ENCODE measurements at places on chromosomes 1 and 21.

DNA sequence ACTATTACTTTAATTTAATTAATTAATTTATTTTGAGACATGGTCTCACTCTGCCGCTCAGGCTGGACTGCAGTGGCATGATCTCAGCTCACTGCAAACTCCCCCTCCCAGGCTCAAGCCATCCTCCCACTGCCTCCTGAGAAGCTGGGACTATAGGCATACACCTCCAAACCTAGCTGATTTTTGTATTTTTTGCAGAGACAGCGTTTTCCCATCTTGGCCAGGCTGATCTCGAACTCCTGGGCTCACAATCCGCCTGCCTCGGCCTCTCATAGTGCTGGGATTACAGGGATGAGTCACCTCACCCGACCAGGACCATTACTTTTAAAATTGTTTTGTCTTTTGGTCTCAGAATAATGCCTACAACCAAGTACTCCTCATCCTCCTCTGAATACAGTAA is 15.6 kb downstream of the YY1AP1 start:
- DNase-seq: no peak

DNA sequence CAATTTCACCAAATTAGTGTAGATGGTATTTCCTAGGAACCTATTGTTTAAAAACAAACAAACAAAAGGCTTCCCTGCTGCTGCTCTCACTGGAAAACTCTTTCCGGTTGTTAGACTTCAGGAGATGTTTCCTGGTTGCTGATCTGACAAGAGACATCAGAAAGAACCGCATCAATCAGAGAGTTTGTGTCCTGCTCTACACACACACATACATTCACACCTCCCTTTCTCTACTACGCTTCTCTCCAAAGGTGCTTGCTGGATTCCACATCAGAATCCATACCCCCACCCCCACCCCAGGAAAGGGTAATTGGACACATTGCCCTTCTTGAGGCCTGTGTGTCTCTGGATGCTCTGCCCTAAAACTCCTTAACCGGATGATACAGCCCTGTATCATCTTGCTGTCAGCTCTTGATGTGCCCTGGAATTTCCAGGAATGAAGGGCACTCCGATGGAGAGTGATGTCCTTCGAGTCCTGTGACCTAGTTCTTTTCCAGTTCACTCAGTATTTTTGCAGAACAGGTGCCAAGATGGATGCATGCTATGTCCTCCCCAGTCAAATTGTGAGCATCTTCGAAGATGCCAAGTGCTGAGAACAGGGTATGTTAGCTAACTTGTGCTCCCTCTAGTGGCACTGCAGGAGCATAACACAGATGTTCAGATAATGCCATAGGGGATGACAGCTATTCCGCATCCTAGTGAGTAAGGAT is 113.7 kb upstream of the SLC35F3 start:
- DNase-seq: no peak

- DNase-seq: no peak
Measured at GRCh38 chr1:15328351-15329103, 81.2 kb upstream of the EFHD2 start.

GRCh38 chr1:161962091-161962887 is 61.4 kb downstream of the OLFML2B start:
- no peak for DNase-seq

DNA sequence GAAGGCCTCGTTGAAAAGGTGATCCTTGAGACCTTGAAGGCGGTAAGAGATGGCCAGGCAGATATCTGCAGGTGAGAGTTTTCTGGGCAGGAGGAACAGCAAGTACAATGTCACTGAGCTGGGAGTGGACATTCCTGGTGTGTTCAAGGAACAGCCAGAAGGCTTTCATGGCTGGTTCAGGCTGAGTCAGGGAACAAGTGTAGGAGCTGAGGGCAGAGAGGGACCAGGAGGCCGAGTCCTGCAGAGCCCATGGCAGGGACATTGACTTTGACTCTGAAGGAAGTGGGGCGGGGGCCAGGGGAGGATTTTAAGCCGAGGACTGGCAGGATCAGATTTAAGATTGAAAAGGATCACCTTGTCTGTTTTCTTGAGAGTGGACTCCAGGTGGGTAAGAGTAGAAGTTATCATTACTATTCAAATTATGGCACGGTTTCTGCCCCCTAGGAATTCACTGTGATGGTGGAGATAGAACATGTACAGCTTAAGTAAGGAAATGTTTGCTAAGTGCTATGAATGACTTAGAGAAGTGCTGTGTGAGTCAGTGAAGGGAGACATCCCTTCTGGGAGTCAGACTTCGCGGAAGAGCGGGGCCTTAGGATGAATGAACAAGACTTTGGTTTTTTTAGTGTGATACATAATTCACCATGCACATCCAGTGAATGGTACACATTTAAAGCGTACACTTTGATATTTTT is 202.3 kb downstream of the KIF26B start:
- no peak for DNase-seq

DNA sequence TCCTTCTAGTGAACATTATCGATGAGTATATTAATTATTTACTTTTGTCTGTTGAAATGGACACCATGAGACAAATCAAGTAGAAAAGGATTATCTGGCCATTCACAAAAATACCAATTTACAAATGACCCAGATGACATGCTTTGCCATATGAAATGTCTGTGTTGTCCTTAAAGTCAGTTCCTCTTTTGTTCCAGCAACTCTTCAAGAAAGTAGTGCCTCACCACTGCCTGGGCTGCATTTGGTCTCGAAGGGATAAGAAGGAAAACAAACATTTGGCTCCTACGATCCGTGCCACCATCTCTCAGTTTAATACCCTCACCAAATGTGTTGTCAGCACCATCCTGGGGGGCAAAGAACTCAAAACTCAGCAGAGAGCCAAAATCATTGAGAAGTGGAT is 79.6 kb downstream of the RGL1 start:
- DNase-seq: no peak

DNA sequence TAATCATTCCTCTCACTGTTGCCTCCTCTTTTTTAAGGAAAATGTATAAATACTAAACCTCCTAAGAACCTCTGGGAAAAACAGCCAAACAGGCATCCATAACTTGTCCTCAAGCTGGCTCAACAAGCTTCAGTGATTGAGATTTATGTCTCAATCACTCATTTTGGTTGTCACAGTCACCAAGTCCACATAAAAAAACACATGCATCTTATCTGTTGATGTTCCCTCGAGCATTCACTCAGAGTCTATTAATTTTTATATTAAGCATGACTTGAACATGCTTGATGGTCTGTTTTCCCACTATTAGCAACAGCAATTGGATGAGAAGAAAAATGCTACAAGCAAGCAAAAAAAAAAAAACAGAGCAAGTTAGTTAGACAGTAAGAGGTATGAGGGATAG is 254.3 kb downstream of the RGS7 start:
- no peak for DNase-seq

GRCh38 chr1:229479660-229480399 is 28.3 kb downstream of the NUP133 start:
- no peak for DNase-seq

DNA sequence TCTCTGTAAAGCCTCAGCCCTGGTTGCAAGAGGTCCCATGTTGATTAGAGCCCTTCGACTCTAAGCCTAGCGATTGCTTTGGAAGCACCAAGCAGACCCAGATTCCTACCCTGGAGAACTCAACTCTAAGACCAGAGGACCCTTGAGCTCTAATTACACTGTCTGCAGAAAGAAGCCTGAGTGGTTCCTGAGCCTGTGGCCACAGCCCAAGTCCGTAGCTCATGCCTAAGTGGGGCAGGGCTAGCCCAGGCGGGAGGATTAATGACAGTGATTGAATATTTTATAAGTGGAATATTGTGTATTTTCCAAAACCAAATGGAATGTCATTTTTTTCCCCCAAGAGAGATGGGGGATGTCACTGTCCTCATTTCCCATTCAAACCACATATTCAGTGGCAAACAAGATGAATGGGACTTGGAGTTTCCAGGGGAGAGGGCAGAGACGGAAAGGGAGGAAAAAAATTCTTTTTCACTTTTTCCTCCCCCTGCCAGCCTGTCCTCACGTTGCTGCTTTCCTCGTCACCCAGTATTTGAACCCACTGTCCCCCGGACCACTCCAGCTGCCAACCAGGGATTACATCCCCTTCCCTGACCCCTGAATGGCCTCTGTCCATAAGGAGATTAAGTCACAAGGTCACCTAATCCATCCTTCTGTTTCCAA is 79.6 kb upstream of the CTTNBP2NL start:
- DNase-seq: no peak

DNA sequence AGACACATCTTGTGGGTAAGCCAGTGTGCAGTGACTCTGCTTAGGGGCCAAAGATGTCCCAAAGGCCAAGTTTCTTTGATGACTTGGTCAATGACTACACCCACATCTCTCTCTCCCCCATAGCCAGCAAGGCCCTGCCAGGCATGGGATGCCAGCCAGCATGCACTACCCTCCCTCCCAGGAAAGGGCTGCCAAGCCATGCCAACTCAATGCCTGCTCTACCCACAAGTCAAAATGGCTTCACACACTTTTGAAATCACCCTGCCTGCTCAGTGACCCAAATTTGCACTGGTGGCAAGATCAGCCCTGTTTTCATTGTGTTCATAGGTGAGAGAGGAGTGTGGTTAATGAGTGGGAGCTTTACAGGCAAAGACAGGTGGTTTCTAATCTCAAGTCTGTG is 112.5 kb downstream of the MATN1 start:
- DNase-seq: no peak

GRCh38 chr21:31107871-31108270 is 69.6 kb upstream of the KRTAP19-8 start:
- no peak for DNase-seq

DNA sequence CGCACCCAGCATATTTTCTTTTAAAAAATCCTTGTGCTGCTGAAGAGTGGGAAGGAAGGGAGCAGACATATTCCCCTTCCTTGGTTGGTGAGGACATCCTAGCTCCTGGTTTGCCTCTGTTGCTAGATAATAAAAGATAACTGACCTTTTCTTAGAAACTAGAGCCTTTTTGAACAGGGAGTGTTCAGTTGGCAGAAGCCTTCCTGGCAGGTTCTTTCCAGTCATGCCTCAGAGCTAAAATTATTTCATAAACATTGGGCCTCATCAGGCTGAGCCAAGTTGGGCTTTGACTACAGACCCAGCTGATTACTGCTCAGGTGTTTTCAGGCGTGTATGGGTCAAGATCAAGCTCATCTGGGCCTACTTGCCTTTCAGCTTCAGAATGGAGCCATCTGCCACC is 22.7 kb upstream of the SH3BGRL3 start:
- no peak for DNase-seq

- no peak for DNase-seq
Measured at GRCh38 chr1:200410566-200410878, 686 bp upstream of the ZNF281 start.

- DNase-seq: no peak
Measured at GRCh38 chr1:218482683-218483082, 137.5 kb downstream of the TGFB2 start.
